Dorsolateral prefrontal cortex (tissue), 122 donors: ENCODE measurements at places on chromosomes 13 and 19.

DNA sequence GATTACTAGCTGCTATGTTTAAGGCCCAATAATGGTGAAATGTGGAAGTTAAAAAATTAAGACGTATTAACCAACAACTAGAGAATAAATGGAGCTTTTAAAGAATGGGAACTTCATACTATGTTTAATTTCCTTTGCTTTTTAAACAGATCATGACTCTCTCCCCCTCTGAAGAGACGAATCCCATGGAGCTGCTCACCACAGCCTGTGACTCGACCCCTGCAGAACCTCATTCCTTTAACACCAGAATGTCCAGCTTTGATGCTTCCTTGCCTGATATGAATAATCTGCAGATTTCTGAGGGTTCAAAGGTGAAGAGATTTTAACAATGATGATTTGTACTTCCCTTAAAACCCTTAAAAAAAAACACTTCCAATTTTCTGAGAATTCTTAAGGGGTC is 53.0 kb downstream of the ZAR1L start:
- no peak for DNase-seq

DNA sequence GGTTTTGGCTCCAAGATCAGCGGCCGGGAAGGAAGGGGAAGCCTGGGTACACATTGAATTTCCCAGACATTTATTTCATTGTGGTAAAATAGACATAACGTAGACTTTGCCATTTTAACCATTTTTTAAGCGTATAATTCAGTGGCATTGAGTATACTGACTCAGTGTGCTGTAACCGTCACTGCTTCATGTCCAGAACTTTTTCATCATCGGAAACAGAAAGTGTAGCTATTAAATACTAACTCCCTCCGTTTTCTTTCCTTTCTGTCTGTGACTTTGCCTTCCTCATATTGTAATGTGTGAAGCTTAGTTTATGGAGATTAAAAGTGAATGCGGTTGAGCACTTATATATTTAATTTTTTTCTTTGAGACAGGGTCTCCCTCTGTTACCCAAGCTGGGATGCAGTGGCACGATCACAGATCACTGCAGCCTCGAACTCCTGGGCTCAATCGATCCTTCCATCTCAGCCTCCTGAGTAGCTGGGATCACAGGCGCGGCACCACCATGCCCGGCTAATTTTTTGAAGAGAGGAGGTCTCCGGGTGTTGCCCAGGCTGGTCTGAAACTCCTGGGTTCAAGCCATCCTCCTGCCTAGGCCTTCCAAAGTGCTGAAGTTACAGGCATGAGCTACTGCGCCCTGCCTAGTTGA is 1.4 kb downstream of the HNRNPM start:
- DNase-seq, result no peak

DNA sequence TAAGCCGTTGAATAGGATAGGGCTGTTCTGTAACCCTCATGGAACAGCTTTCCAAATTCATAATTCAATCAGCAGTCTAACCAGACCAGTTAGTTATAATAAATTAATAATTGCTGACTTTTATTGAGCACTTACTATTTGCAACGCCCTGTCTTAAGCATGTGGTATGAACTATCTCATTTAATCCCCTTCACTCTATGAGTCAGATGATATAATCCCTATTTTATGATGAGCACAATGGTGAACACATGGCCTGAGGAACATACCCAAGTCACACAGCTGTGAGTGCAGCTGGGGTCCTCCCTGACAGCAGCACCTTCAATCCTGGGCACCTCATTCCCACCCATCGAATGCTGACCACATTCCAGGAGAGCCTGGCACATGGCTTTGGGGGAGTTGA is 28.0 kb upstream of the SACS start:
- DNase-seq, result no peak

DNA sequence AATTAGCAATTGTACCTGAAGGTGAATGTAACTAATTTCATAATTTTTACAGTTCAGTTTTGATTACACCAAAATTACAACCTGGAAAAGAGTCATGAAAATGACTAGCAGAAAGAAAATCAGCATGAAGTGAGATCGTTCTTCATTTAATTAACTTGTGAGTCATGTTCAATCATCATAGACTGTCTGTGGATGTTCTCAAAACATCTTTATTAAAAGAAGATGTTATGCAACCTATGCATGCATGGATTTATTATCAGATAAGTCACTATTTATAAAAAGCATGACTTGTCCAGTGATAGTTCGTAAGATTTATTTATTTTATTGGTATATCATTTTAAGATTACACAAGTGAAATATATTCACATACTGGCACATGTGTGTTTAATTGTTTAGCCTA is 245.9 kb downstream of the ITGBL1 start:
- DNase-seq, result no peak

DNA sequence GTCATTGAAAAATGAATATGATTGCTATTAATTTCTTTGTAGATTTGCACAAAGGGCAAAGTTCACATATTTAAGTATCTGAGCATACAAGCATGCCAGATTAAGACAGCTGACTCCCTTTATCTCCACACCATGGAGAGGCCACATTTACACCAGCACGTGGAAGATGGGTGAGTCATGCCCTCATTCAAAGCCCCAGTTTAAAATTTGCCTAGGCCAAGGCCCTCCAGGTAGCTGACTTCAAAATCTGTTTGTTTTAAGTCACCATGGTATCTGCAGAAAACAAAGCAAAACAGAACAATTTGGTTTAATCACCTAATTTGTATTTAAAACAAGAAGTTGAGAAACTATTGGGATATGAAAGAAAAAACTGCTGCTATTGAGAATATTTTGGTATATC is 109.2 kb downstream of the ESD start:
- no peak for DNase-seq

DNA sequence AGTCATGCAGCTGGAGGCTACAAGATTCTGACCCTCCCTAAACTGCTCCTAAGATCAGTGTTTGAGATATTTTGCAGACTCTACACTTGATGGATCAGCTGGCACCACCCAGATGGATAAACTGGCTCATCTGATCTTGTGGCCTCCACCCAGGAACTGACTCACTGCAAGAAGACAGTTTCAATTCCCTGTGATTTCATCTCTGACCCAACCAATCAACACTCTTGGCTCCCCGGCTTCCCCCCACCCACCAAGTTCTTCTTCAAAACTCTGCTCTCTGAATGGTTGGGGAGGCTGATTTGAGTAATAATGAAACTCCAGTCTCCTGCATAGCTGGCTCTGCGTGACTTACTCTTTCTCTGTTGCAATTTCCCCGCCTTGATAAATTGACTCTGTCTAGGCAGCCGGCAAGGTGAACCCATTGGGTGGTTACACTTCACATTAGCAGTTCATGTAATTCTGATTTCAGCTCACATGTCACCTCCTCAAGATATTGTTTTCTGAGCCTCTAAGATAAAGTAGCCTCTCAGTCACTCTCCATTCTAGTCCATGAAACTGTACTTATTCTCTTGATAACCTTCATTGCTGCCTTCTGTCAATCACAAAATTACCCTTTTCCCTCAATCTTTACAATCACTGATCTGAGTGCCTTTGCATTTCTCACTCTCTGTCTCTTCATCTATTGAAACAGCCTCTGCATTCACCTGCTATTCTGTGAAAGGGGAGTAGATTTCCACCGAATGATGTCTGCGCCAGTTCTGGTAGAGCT is 9.9 kb upstream of the FPR3 start:
- DNase-seq, result no peak

GRCh38 chr19:52601025-52601973 is 31.2 kb downstream of the ZNF701 start:
- DNase-seq, result peak; percentile 79

DNA sequence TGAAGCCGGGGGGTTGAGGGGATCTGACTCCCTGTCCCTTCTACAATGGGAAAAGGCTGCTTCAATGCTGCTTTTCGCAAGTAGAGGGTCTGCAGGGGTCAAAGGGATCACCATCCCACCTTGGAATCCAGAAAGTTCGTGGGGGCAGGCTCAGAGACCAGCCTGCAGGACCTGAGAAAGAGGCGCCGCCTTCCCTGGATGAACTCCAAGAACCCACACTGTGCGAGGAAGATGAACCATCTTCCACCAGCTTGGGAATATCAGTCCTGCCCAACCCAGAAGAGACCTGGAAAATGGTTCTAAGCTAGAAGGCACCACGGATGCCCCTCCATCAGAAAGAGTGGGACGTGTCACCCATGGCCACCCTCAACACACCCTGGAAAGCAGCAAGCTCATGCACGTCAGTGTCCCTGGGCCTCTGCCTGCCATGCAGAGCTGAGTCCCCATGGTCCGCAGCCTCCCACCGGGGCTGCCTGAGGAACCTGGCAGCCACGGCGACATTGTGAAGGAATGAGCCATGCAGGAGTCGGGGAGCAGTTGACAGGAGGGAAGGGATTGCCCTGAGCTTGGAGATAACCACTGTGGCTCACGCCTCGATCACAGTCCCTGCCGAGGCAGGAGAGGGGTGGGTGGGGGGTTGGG is 14.6 kb downstream of the RAB3D start:
- DNase-seq, result no peak

- no peak for DNase-seq
These were observed 10.1 kb downstream of the KCNN1 start for GRCh38 chr19:17977021-17977420.

- no peak for DNase-seq
These were observed 38.7 kb downstream of the KCTD4 start for GRCh38 chr13:45162194-45162593.

DNA sequence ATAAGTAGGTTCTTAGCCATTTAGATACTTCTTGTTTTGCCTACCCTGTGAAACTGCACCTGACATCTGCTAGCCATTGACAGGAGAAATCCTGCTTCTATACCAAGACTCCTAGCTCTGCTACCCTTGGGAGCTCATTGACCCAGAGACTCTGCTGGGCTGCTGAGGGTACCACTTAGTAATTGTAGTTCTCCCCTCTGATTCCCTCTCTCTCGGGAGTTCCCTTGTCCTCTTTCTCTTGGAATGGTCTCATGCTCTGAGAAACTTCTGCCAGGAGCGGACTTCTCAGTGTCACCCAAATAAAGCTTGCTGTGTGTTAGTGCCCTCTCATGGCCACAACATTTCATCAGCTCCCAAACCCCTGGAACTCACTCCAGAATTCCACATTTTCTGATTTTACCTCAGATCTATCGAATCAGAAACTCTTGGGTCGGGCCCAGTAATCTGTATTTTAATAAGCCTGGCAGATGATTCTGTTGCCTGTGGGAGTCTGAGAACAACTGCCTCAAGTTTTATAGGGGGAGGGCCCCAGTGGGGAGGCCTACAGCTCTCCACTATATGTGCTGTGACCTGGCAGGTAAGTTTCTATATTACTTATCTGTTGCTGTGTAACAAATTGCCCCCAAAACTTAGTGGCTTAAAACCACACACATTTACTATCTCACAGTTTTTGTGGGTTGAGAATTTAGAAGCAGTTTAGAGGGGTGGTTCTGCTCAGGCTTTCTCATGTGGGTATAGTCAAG is 221.1 kb downstream of the TDRD3 start:
- no peak for DNase-seq

GRCh38 chr13:103625194-103625593 is 559.0 kb upstream of the SLC10A2 start:
- no peak for DNase-seq

DNA sequence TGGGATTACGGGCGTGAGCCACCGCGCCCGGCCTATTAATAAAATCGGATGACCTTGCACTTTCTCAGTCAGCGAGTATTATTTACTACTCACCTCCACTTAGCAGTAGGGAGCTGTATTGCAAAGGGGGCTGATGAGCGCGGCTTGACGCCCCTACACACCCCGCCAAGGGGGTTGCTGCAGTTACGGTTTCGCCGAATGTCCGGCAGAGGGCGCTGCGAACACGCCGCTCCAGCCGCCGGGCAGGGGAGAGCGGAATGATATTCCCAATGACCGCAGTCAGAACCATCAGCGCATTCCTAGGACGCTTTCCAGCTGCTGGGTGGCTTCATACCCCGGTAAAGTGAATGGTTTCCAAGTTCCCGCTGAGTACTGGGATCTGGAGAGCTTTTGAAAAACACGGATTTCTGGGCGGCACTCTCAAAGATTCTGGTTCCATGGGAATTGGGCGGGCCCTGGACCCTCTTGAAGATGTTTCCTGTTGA is 30.0 kb upstream of the TPT1 start:
- DNase-seq, result peak; percentile 44

DNA sequence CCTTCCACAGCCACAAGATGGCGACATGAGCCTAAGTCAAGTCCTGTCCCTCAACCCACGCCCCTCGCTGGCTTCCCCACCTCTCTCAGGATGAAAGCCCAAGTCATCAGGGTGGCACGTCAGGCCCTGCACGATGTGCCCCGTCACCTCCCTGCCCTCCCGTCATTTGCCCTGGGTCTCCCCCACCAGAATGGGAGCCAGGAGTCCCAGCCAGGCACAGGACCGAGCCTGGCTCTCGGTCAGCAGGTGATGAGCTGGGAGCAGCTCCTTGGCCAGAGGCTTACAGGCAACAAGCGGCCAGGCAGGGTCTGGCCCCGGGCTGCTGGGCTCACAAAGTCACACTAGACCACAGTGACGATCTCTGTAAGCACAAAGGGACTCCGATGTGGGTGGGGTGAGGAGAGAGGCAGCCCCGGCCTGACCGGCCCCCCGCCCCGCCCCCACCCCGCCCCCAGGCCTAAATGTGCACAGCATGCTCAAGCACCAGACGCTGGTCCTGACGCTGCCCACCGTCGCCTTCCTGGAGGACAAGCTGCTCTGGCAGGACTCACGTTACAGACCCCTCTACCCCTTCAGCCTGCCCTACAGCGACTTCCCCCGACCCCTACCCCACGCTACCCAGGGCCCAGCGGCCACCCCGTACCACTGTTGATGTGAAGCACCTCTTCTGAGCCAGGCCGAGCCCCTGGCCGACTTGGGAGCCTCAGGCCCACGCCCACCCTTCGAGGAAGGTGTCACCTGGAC is 7.3 kb downstream of the MRPL4 start:
- DNase-seq, result peak; percentile 82

- no peak for DNase-seq
These were observed 57.9 kb downstream of the RXFP2 start for GRCh38 chr13:31797154-31797775.

- DNase-seq, result no peak
These were observed 13.5 kb downstream of the SLC15A1 start for GRCh38 chr13:98738993-98739392.

- no peak for DNase-seq
These were observed 253.6 kb upstream of the MAB21L1 start for GRCh38 chr13:35729926-35730627.

DNA sequence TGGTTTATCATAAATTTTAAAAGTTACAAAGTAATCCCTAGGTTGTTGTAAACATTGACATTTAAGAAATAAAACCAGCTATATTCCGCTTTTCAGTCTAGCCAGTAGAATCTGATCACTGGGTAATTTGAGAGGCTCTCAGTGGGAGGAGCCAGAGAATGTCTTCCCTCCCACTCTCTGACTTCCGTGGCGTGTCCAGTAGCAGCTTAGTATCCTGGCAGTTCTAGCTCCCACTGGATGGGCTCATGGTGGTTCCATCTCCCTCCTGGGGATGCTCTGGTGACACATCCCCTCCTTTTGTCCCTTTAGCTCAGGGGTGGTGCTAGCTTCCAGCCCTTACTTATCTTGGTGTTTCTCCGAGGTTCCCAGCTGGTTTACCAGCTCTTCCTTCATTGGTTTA is 34.5 kb downstream of the MTUS2 start:
- no peak for DNase-seq

GRCh38 chr19:36093146-36093662 is 17.7 kb upstream of the OVOL3 start:
- no peak for DNase-seq

GRCh38 chr19:31174948-31175347 is 174.3 kb downstream of the TSHZ3 start:
- no peak for DNase-seq
